AG04450 (cell line): ENCODE measurements at places on chromosomes 4 and X.

DNA sequence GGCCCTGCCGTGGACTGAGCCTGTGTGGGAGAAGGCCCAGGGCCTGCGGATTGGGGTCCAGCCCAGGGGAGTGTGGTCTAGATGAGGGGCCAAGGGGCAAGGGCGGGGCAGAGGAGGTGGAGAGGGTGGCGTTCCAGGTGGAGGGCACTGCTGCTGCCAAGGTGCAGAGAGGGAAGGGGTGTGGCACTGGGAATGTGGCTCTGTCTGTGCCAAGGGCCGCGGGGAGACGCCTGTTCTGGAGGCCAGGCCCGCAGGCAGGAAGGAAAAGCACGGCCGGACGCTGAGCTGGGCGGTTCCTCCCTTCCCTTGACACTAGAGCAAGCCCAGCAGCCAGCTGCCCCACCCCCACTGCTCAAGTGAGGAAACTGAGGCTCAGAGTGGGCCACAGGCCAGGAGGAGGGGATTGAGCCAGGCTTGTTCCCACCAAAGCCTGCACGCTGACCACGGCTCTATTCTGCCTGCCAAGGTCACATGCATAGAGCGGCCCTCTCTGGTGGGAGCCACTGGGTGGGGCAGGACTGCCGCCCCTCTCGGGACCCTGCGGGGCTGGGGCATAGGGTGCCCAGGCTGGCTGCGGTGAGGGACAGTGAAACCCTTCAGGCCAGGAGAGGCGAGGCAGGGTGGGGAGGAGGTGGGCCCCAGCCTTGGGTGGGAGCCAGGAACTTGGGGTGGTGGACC, 13.0 kb downstream of the SH3BP2 start:
- DNase-seq: no peak

DNA sequence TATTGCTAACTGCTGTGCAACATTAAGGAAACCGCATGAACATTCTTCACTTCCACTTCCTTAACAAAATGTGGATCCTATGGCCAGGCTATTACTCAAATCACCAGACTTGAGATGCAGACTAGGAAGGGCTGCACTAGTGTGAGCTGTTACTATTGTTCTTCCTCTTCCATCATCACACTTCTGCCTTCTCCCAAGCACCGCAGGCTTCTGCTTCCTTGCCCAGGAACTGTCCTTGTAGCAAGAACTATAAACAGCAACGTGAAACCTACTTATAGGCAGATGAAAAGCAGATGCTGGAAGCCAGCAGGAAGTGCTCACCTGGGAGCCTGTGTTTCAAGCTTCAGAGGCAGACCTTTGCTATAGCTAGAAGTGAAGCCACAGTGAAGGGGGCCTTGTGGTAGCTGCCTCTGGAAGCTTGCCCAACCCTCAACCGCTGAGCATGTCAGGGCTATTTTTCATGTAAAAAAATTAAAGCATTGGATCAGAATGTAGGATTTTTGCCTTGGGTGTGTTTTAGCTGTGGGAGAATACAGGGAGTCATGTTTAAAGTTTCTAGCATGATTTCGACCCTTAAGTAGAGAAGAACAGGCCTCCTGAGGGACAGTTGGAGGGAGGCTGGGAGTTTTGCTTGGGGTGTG, 43.9 kb downstream of the CLNK start:
- no peak for DNase-seq

GRCh38 chr4:66506985-66507384, 836.7 kb upstream of the EPHA5 start:
- no peak for DNase-seq

- no peak for DNase-seq
Measured at GRCh38 chr4:101232074-101232776, 115.1 kb downstream of the PPP3CA start.

- no peak for DNase-seq
Measured at GRCh38 chrX:104430742-104431119, 135.3 kb upstream of the IL1RAPL2 start.

DNA sequence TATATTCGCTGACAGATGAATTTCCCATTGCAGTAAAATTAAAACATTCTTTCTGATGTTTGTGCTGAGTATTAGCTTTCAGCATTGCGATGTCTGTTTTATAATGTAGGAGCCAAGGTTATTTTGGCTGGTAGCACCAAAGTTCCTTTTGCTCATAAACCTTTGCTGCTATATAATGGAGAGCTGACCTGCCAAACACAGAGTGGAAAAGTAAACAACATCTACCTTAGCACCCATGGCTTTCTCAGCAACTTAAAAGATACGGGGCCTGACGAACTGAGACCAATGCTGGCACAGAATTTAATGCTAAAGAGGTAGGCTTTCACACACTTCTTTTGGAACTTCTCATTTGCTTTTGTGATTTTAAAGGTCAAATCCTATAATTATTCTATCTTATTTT, 46.0 kb downstream of the WDR19 start:
- no peak for DNase-seq

- DNase-seq: no peak
Measured at GRCh38 chrX:41921492-41922430, 1.6 kb downstream of the CASK start.

DNA sequence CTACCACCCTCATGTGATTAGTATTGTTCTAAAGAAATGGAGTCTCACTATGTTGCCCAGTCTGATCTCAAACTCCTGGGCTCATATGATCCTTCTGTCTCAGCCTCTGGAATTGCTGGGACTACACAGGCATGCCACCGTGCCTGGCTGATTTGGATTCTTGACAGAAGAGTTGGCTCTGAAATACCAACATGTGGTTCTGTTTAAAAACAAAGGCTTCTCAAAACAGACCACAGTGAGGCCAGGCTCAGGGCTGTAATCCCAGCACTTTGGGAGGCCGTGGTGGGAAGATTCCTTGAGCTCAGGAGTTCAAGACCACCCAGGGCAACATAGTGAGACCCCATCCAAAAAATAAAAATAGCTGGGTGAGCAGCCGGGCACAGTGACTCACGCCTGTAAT, 126.7 kb downstream of the DHRSX start:
- DNase-seq: no peak

- no peak for DNase-seq
Measured at GRCh38 chrX:12777670-12778069, 13.5 kb upstream of the PRPS2 start.

- no peak for DNase-seq
Measured at GRCh38 chrX:110759785-110760184, 35.8 kb downstream of the CHRDL1 start.

- DNase-seq: no peak
Measured at GRCh38 chr4:106314960-106315359, 1.0 kb downstream of the TBCK start.

DNA sequence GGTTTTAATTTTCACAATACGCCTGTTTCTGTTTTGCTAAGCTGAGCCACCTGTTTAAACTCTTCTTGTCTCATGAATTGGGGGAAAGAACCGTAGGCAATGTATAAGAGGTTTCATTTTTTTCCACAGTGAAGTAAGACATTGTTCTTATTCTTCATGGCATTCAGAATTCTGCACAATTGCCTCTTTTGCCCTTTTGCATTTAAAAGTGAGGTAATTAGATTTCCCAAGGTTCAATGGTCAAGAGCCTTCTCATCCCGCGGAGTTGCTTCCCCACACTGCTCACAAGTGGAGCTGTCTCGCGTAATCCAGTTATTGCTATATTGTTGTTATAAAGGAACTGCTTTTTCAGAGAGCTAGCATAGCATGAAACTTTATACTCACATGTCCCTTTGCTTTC, 90.9 kb upstream of the SPRY1 start:
- DNase-seq: no peak

- no peak for DNase-seq
Measured at GRCh38 chrX:10529344-10529743, 91.0 kb downstream of the MID1 start.

GRCh38 chr4:86451560-86452330, 91.9 kb upstream of the MAPK10 start:
- DNase-seq: no peak

DNA sequence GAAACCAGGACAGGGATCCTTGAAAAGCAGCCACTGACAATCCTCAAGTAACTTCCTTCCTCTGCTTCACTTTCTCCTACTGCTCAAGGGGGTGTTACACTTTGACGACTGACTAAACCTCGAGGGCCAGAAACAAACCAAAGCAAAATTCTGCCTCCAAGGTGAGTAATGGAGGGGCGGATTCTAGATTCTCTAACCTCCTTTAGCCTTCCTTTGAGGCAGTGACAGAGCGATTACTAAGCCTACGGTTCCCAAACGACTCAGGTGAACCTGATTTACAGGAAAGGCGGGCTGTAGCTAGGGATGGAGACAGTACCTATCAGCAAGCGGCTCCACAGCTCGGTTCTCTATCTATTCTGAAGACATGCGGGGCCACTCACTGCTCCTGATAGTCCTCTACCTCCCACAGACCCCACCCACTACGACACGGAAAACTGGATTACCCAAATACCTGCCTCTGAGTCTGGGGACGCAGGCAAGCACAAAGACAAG, 487 bp downstream of the TBCK start:
- DNase-seq: no peak

DNA sequence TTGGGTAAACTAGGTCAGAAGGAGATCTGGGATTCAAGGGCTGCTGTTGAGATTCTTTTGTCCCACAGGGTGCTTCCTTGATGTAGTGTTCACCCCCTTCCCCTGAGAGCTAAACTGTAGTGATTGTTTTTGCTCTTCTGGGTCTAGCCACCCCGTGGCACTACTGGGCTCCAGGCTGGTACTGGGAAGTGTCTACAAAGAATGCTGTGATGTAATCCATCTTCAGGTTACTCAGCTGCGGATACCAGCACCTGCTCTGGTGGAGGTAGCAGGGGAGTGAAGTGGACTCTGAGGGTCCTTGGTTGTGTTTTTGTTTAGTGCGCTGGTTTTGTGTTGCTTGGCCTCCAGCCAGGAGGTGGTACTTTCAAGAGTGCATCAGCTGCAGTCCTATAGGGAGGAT, 365.5 kb downstream of the ZNF674 start:
- no peak for DNase-seq

DNA sequence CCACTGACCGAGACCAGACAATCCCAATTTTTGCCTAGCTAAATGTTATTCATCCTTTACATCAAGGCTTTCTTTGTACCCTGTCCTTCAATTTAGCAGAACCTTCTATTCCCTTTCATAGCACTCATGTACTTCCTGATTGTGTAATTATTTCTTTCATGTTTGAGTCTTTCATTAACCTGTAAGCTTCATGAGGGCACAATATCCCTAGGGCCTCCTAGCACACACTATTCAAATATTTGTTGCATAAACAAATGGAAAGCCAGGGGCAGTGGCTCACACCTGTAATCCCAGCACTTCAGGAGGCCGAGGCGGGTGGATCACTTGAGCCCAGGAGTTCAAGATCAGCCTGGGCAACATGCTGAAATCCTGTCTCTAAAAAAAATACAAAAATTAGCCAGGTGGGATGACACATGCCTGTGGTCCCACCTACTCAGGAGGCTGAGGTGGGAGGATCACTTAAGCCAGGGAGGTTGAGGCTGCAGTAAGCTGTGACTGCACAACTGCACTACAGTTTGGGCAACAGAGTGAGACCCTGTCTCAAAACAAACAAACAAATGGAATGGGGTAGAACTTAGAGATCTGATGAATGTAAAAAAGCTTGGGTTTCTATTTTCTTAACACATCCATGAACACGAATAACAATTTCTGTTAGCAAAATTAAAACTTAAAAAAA, 59.0 kb downstream of the SAT1 start:
- DNase-seq: no peak

DNA sequence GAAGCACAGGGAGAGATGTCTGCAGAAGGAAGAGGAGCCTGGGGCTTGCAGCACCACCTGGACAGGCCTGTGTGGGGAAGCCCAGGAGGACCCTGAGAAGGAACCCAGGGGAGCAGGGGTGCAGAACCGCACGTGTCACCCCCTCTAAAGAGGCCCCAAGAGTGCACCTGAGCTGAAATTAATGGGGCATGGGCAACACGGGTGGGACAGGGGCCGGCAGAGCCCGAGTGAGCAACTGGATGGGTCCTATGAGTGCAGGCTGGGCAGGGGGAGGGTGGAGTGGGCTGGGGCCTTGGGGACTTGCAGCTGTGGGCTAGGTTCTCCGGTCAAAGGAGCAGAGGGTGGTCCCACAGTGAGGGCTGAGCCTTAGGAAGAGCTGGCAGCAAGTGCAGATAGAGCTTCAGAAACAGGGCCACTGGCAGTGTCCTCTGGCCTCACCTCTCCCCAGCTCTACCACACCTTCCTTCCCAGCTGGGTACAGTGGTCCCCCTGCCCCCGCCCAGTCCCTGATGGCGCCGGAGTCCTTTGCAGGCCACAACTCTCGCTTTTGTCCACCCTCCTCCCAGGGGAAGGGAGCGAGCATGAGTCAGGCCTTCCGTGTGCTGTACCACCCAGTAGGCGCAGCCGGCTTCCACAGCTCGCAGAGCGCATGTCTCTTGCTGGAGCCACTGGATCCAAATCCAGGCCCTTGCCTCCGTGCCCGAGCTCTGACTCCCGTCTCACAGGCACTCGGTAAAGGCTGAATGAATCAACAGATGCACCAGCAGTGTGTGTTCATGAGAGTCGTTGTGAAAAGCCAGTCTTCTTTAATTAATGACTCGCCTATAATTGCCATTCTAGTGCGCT, 131.6 kb downstream of the HMX1 start:
- no peak for DNase-seq

DNA sequence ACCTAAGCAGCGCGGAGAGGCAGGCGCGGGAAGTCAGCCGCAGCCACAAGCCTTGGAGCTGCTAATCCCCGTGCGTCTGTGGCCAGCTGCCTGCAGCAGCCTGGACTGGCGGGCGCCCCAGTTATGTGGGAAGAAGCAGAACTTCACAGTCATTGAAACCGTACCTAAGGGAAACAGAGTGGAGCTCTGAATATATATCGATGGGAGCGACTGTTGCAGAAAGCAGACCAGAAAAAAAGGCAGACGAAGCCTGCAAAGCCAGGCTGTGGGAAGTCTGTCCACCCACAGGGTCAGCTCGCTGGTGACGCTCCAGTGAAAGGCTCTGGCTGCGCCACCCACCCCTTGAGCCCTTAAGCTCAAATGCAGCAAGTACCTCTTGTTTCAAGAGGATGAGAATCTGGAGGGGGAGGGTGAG, 24.7 kb downstream of the KCNE5 start:
- DNase-seq: no peak

GRCh38 chr4:172410363-172410762, 597.2 kb downstream of the GALNTL6 start:
- DNase-seq: no peak
